ENCODE measurements at places on chromosomes 2 and 18.

DNA sequence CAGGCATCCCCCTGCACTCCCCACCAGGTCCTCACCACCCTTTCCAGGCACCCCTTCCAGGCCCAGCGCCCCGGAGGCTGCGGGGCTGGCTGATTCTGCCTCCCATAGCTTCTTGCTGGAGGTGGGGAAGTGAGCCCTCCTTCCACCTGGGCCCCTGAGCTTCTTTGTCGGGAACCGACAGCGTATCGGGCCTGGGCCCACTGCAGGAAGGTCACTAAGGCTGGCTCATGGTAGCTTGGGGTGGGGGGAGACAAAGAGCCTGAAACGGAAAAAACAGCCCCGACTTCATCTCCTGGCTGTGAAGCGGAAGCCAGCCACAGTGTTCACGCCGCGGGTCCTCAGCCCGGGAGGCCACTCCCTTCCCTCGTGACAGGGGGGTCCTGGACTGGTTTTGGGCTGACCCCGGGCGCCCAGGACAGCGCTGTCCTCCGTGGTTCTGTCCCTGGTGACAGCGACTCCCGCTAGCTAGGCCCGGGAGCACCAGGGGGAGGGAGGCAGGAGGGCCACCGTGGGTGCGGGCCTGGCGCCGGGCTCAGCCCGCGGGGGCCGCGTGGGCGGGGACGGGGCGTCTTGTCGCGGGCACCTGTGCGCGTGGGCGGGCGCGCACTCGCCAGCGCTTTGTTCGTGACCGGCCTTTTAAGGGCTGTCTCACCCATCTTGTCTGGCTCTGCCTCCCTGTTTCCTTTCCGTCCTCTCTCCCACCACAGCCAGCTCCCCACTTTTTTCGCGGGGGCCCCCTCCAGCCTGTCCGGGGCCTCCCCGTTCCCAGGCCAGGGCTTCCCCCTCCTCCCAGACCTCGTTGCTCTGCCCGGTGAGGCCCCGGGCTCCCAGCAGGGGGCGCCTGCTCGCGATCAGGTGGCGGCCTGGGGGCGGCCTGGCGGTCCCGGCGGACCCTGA, 64.9 kb downstream of the DNMT3A start:
- DNase-seq, result peak; percentile 81

GRCh38 chr2:170163411-170164065, 14.4 kb upstream of the MYO3B start:
- no peak for DNase-seq

DNA sequence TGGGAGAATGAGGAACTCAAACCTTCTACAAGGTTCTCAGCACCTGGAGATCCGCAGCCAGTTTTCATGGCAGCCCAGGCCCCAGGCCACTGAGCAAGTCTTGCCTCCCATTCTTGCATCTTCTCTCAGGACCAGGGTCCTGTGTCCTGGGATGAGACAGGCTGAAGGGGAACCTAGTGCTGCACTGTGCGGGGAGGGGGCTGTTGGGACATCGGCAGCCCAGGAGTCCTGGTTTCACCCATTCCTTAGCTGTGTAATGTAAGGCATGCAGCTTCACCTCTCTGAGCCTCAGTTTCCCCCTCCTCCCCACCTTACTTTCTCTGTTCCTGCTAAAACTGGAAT, 43.9 kb downstream of the TNS1 start:
- no peak for DNase-seq

DNA sequence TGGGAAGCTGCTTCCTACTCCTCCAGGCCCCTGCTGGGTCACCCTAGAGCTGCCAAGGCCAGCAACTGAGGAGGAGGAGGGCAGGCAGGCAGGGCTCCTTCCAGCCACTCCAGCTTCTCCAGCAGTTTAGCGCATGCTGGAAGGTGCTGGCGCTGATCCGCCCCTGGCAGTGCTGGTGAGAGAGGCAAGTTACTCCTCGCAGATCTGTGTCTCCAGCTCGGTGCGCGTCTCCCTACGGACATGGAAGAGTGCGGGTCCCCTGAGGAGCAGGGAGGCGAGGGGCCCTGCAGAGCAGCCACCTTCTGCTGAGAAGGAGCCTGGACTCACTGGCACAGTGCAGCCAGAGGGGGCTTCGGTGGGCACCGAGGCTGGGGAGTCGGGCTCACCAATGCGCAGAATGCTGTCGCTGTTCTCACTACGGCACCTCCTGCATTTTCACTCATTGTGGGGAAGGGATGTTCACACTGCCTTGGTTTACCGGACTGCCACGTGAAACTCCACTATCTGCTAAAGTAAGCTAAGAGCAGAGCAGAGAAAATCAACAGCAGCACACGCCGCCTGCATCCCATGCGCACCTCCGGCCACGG, 206.0 kb downstream of the HDAC4 start:
- DNase-seq, result no peak

GRCh38 chr2:173631127-173631460, 276.4 kb downstream of the CDCA7 start:
- DNase-seq, result no peak

- peak; percentile 64 for DNase-seq
These were observed 24.5 kb upstream of the HPCAL1 start for GRCh38 chr2:10278029-10278762.

DNA sequence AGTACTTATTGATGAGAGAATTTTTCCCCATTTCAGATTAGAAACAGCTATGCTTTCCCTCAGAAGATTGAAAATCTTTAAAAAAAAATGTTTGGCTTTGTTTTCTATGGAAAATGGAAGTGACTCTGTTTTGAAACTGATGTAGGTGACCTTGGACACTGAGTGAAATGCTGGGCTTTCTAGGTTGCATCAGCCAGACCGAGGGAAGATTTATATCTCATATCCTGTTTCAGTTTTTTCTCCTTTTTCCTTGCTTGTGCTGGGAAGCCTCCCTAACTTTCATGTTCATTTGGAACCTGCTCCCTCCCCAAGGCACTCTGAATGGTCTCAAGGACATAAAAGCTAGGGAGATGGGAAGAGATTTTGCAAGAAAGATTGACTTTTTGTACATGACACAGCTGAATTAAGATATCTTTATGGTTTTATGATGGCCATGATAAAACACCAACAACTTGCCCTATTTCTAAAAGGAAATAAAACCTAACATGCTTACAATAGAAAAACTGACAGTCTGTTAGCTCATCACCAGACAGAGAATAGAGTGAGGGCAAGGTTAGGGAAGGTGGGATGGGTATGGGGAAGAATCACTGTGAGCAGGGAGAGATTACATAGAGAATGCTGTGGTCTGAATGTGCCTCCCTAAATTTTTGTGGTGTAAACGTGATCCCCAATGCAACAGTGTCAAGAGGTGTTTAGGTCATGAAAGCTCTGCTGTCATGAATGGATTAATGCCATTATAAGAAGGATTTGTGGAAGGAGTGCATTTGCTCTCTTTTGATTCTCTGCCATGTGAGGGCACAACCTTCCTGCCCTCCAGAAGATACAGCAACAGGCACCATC, 249.7 kb downstream of the TPGS2 start:
- DNase-seq, result no peak

GRCh38 chr2:224946895-224947294, 95.4 kb downstream of the DOCK10 start:
- DNase-seq, result no peak

DNA sequence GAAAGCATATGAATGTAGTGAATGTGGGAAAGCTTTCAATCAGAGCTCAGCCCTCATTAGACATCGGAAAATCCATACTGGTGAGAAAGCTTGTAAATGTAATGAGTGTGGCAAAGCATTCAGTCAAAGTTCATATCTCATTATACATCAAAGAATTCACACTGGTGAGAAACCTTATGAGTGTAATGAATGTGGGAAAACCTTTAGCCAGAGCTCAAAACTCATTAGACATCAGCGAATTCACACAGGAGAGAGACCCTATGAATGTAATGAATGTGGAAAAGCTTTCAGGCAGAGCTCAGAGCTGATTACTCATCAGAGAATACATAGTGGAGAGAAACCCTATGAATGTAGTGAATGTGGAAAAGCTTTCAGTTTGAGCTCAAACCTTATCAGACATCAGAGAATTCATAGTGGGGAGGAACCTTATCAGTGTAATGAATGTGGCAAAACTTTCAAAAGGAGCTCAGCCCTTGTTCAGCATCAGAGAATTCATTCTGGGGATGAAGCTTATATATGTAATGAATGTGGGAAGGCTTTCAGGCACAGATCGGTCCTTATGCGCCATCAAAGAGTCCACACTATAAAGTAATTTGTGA, 5.0 kb downstream of the ZNF397 start:
- no peak for DNase-seq

DNA sequence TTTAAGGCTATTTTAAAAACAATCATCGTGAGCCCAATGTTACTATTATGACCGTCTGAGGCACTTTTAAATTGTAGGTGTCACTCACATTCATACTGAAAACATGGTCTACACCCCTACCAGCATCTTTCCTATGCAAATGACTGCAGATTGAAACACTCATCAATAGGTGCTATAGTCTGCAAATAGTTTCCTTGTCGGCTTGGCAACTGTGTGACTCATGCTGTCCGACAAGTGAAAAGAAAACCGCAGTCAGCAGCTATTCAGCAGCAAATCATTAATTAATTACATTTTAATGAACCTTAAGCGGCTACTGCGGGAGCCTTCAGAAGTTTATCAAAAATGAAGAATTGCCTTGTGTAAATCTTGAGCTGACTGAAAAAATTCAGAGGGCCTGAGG, 134.4 kb downstream of the FIGN start:
- no peak for DNase-seq

GRCh38 chr2:104429639-104430358, 424.1 kb upstream of the POU3F3 start:
- no peak for DNase-seq

All from head of caudate nucleus (tissue), 42 donors.